Osteoblast (primary cell): ENCODE measurements at places on chromosomes 5 and 9.

DNA sequence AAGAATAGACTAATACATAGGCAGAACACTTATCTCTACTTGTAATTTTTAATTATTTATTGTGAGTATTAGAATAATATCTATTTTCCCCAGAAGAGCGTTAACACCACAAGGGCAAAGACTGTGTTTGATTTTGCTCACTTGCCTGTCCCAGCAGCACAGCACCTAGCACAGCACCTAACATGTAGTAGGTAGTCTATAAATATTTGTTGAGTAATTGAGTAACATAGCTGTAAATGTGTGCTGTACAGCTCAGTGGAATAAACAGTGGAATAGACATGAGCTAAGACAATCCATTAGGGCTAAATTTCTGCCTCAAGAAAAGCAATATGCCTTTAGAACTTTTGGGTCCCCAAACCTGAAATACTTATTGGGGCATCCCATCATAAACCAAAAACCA lies 49.3 kb upstream of the VCAN start:
- no peak for DNase-seq

DNA sequence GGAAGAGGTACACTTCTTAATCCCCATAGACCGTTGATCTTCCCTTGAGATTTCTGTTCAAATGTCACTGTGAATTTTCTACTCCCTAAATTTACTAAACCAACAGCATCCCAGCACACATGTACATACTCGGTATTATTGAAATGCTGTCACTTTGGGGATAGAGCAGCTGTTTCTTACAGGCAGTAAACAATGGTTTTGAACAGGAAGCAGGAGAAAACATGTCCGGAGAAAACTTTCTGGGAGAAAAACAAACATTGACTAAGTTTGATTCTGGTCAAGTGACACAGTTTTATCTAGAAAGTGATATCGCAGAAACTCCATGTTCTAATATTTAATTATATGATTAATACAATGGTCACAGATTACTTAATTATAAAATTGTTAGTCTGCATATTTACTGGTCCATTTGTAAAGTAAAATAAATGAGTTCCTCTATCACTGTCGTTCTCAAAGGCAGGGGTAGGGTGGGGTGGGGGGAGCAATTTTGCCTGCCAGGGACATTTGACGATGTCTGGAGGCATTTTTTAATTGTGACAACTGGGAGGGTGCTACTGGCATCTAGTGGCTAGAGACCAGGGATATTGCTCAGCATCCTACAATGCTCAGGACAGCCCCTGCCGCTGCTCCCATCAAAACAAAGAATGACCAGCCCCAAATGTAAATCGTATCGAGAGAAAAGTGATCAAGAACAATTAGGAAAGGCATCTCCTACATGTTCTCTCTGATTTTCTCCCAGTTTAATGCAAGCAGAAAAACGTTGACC lies 12.2 kb downstream of the TAS2R1 start:
- DNase-seq: no peak

GRCh38 chr9:112846528-112847488 lies 43.9 kb downstream of the SLC46A2 start:
- no peak for DNase-seq

- DNase-seq: no peak
Measured at GRCh38 chr5:143820451-143820850, 8.5 kb downstream of the HMHB1 start.

DNA sequence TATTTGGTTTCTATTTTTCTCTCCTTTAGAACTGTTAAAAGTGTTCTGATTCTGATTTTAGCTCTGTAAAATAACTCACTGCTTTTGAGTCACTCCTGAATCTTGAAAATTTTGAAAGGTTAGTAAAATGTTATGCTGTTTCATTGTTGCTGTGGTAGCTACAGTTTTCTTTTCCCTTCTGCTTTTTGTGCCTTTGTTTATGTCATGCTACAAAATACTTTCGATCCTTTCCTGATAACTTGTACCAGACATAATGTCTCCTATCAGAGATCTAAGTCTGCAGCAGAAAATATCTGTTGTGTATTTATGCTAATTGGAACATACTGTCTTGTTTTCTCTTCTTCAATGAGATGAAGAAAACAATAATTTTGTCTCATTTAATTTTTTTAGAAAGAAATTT lies 26.9 kb upstream of the CEP120 start:
- no peak for DNase-seq

DNA sequence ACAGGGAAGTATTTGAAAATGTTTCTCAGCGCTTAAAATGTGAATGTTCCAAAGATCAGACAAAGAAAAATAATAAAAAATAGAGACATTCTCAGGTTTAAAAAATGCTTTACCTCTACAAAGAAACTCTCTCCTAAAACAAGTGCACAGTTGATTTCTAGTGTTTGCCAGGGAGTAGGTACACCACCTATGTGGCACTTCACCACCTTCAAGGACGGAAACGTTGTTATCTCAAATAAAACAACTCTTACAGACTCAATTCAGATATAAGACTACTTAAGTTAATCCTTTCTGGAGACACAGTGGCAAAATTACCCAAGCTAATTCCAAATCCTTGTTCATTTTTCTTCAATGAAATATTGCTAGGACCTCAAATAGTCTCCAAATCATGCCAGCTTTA lies 286.4 kb upstream of the ISL1 start:
- no peak for DNase-seq

DNA sequence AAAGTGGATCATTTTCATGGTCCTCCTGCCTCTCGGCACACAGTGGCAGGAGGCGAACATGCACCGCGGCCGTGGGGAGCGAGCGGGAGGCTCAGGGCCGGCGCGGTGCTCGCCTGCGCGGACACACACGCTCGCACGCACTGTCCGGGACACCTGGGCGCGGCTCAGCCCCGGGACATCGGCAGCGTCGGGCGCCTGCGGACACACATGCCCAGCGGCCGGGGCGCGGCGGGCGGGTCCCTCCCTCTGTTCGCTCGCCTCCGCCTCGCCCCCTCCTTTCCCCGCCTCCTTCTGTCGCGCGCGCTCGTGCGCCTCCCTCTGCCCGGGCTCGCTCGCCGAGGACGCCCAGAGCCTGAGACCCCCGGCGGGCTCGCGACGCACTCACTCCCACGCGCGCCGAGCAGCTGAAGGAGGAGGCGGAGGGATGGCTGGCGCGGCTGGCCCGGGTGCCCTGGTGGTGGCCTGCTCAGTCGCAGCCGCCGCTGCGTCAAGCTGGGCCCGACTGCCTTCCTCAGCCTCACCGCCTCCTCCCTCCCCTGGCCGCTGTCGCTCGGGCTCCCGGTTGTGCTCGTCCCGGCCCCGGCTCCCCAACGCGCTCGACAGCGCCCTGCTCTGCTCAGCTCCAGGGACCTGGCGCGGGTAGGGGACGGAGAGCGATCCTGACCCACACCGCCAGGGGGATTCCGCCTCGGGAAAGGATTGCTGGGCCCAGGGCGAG lies at the start of gene FRMD3:
Gene FRMD3 (minus strand): TSS at position 230 of the 718 bp plus-strand sequence. CDS start 170 bp downstream, at position 60.
- peak; percentile 88 for DNase-seq
